A172 (cell line): ENCODE measurements at places on chromosomes 2 and 18.

DNA sequence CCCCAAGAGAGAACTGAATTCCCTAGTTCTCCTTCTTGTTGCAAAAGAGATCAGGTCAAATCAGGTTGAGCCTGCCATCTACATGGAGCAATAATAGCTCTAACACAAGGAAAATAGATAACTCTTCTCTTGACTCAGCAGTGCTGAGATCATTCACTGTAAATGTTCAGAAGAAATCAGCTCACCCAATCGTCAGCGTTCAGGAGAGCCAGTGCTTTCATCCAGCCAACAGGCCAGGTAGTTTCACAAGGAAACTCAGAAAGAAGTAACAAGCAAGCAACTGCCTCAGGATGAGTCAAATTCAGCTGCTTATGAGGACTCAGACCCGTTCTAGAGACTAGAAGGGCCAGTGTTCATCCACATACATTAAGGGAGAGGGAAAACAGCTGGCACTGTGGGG, 5.9 kb downstream of the LMAN2L start:
- no peak for DNase-seq

DNA sequence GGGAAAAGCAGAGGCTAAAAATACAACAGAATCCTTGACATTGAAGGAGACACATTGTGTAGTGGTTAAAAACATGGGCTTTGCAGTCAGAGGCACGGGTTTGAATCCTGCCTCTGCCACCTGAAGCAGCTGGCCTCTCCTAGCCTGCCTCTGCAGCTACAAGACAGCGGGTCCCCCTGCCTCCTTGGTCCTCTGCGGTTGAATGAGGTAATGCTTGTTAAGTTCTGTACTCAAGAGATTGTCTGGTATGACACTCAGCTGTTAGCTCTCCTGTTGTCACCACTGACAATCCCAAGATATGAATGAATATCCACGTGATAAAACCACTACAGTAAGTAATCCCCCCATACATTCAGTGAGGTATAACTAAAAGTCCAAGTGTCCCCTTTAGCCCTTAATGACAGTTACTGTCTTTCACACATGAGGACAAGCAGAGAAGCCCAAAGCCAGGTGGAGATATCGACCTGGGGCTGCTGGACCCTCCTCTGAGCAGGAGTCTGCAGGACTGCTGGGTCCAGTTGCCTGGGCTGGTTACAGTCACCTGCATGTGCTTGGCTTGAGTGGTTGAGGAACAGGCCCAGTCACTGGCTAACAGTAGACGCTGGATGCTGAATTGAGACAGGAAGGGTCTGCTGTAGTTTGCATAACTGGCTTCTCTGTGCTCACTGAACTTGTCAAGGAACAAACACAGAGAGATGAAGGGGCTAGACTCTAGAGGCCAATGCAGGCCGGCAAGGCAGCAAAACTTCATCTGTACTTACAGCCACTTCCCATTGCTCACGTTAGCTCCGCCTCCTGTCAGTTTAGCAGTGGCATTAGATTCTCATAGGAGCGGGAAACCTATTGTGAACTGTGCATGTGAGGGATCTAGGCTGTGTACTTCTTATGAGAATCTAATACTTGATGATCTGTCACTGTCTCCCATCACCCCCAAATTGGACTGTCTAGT, 85.5 kb downstream of the TGFA start:
- DNase-seq = no peak

DNA sequence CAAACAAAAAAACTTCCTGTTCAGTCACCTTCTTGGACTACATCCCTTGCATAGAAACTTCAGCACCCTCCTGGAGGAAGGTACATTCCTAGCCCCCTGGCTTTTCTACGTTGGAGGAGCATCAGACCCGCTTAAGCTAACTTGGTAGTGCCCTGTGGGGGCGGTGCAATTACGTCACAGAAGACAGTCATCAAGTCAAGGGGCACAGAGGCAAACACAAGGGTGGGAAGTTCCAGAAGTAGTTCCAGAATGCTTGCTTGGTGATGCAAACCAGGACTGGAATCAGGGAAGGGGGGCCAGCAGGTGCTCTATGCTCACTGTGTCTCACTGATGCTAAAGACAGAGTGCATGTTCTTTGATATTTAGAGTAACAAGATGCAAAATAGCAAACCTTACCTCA, 15.2 kb upstream of the AGFG1 start:
- no peak for DNase-seq

DNA sequence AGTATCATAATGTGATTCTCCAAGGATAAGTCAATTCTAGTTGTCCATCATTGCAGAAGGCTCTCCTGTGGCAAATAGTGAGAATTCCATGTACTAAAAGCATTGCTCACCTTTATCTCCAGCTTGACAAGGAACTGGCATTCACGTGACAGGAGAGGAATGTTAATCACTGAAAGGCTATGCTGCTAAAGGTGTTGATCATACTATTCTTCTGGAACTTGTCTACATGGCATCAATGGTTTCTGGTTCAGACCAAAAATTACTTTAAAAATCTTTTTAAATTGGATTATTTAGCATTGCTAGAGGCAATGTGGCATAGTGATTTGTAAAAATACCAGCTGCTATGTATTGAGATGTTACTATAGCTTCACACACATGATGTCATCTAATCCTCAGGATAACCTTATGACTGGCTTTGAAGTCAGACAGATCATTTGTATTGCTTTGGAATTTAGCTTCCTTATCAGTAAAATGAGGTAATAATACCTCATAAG, 414.4 kb downstream of the MTX2 start:
- no peak for DNase-seq

DNA sequence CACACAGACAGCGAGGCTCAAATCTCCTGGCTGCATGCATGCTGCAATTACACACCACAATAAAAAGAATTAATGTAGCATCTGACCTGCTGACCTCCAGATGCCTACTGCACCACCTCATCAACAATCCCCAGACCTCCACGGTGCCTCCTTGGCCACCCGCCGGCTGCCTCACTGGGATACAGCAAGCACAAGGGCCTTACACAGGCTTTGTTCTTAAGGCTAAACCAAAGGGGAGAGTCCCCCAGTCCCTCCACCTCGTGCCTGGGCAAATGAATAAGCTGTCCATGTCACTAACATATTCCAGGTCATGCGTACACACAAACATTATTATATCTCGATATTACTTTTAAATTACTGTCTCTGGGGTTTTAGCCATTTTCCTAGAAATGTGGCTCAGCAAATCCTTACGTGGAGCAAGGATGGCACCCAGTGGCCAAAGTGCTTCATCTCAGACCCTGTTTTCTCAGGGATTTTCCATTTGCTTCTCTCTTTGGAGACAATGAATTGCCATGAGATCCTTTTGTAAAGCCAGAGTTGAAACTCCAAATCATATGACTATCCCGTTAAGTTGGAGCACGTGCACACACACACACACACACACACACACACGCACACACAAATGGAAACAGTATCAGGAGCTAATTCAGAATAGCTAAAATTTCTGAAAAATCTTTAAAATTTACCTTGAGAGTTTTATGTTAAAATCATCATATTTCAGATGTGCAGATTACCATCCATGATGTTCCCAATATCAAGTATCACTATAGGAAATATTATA, 313.8 kb downstream of the PDE11A start:
- DNase-seq = peak; percentile 43

GRCh38 chr2:43355399-43355798, 129.0 kb upstream of the ZFP36L2 start:
- DNase-seq = no peak

DNA sequence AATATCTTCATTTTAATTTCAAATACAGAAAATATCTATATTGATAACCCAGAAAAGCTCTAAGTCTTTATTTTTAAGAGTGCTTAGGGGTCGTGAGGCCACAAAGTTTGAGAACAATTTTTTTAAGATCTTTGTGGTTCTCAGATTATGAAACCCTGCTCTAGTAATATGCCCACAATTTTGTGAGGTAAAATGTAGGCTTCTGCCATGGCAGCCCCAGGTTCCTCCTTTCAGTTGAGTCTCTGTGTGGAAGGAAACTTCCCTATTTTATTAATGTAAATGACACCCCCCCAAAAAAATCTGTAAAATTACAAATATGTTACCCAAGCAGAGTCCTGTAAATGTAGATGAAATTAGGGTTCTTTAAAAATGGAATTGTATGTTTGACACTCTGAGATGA, 600.5 kb downstream of the SATB2 start:
- no peak for DNase-seq

DNA sequence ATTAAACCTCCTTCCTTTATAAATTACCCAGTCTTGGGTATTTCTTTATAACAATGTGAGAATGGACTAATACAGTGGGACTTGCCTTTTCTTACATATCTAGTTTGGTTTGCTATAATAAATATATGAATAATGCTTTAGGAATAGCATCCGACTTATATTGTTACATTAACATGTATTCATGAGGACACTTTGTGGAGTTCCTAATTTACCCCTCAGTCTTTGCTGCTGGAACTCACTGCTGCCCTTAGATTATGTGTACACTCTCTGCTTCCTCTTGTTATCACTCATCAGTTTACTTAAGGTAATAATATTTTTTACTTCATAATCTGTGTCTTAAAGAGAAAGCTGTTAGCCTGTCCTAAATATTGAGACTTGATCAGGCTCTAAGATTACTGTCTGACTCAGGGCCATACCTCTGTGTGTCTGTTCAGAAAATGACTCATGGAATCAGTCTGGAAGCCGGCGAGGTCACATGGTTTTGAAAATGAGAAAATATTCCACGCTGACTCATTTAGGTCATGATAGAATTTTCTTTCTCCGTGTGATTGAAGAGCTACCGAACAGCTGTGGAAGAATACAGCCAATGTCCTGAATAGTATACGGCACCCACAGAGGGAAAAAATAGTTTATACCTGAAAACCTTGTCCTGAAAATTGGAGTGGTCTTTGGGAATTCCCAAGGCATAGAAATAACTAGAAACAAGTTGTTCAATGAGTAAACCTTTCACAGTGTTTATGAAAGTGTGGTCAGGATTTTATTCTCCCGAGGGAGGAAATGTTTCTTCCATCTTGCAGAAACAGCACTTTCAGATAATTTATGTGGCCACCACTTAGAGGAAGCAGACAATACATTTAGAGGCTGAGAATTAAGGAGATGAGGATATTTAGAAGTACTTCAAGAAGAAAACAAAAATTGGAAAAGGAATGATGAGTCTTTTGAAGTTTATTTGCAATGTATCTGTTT, 156.4 kb downstream of the DSEL start:
- peak; percentile 70 for DNase-seq

GRCh38 chr2:152383702-152384101, 48.7 kb downstream of the FMNL2 start:
- no peak for DNase-seq

GRCh38 chr2:230496891-230497290, 80.9 kb downstream of the SP100 start:
- no peak for DNase-seq

DNA sequence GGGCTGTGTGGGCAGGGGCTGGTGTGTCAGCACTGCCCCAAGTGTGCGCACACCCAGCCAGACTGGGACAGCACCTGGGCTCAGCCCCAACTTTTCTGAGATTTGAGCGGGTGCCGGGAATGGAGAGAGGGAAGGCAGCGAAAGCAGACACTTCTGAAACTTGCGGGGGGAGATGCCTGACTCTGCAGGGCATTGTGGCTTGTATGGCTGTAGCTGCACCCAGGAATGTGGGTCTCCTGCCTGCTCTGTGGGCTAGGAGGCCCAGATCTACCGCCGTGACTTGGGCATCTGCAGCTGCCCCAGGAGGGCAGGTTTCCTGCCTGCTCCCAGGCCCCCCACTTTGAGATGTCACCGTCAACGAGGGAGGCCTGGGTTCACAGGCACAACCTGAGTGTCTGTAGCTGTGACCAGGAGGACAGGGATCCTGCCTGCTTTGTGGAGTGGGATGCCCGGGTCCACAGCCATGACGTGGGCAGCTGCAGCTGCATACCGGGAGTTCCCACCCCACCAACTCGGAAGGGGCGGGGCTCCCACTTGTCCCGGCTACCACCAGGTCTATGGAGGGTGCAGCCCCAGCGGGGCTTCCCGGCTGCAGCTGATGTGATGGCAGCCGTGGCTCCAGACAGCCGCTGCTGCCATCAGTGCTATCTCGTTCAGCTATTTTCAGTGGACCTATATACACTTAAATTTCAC, 95.3 kb downstream of the DOK6 start:
- DNase-seq = no peak

DNA sequence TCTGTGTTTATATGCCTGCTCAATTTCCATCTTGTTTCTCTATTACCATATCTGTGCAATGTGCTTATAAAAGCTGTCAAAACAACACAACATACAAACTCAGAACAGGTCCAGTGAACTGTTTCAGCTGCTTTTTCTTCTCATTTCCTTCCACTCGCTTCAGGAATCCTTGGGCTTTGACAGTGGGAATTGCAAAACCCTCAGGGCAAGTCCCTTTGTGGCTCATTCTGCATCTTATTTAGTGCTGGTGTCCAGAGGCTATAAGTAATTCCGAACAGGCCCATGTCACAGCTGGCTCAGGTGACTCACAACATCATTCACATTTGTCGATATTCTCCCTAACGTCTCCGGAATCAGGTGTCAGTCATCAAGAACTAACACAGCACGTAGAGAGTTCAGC, 309.9 kb upstream of the ZNF521 start:
- DNase-seq = no peak

- no peak for DNase-seq
These were observed 1068.5 kb upstream of the CELF4 start for GRCh38 chr18:38634117-38634516.

- no peak for DNase-seq
These were observed 22.8 kb upstream of the IL37 start for GRCh38 chr2:112887964-112888749.

DNA sequence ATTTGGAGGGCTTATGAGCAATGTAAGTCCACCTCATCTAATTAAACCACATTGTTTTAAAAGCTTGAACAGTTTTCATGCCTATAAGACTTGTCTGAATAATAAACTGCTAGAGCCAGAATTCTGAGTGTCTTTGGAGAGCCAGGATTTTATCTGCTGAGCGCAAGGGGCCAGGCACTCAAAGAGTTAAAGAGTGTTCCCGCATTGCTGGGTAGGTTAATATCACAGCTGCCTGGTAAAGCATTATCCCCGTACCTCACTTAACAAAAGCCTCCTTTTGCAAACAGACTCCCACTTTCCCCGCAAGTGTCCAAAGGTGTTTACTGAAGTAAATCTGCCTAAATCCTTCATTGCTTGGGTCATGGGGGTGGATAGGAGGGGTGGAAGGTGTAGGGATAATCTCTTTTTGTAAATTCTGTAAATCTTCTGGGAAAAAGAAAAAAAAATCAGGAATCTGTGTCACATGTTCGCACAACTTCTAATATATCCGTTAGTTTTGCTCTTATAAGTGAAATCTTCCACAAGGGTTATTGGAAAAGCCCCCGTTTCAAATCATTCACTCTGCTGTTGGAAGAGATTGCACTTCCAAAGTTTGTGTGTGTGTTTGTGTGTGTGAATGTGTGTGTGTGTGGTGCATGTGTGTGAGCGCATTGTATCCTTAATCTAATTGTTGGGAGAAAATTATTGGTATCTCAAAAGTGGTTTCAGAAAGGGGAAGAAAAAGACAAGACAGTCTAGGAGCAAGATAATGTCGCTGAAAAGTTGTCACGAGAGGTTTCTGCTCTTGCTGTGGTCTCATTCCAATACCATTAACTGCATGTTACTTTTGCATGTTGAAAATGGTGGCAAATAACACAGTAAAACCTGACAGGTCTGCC, 10.7 kb downstream of the ZEB2 start:
- DNase-seq = no peak

- DNase-seq = peak; percentile 51
These were observed 539.5 kb downstream of the NRXN1 start for GRCh38 chr2:50492477-50492851.
